Astrocyte (in vitro differentiated cells and primary cell): ENCODE measurements at places on chromosomes 1 and 21.

- peak; percentile 94 for DNase-seq
These were observed 426.3 kb upstream of the CHRM3 start for GRCh38 chr1:238960071-238960470.

DNA sequence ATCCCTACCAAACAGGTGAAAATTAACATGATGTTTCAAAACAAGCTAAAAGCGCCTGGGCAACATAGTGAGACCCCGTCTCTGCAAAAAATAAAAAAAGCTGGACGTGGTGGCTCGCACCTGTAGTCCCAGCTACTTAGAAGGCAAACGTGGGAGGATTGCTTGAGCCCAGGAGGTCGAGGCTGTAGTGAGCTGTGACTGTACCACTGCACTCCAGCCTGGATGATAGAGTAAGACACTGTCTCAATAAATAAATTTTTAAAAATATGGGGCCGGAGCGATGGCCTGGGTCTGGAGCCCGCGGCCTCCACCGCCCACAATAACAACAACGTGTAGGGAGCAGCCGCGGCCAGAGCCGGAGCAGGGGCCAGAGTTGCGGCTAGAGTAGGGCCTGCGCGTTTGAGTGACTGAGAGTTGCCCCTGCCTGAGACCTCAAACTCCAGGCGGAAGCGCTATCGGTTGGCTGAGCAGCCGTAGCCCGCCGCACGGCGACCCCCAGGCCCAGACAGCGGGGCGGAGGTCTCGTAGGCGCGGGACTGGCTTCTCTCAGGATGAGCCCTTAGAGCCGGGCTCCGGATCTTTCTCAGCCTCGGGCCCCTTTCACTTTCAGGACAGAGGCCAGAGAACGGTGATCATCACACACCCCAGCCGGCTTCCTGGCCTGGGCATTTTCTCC is 41.4 kb downstream of the ZMYM1 start:
- no peak for DNase-seq

GRCh38 chr1:229778794-229779193 is 152.7 kb downstream of the URB2 start:
- DNase-seq: no peak

GRCh38 chr1:187985897-187986654 is 1157.3 kb downstream of the PLA2G4A start:
- no peak for DNase-seq

DNA sequence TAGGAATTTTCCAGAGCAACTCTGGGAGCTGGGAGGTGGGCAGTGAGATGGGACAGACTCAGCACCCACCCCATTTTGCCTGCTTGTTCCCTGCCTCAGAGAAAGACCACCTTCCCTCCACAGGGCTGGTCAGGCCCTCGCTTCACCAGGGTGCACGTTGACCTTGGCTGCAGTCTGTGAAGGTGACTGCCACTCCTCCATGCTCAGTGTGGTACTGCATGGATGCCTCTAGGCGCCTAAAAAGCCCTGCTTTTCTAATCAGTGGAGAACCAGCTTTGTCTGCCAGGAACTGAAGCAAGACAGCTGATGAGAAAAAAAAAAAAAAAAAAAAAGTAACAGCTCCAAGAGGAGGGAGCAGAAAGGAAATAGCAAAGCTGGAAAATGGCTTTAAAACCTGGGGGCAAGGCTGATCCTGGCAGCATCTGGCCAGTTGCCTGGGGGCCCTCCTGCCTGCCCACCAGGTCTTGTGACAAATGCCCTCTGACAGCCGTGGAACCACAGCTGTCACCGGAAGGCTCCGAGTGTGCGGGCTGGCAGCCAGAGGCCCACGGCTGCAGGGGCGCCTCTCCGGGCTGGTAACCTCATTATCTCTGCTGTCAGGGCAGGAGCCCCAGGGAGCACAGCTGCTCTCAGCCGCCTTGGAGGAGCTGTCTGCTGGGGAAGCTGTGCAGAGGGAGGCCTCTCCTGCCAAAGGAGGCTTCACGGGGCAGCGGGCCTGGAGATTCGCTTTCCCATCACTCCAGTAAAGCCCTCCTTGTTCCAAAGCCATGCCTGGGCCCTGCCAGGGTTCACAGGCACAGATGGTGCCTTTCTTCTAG is 13.7 kb downstream of the KIAA1614 start:
- peak; percentile 27 for DNase-seq

- no peak for DNase-seq
These were observed 21.9 kb upstream of the ID3 start for GRCh38 chr1:23581219-23581618.

DNA sequence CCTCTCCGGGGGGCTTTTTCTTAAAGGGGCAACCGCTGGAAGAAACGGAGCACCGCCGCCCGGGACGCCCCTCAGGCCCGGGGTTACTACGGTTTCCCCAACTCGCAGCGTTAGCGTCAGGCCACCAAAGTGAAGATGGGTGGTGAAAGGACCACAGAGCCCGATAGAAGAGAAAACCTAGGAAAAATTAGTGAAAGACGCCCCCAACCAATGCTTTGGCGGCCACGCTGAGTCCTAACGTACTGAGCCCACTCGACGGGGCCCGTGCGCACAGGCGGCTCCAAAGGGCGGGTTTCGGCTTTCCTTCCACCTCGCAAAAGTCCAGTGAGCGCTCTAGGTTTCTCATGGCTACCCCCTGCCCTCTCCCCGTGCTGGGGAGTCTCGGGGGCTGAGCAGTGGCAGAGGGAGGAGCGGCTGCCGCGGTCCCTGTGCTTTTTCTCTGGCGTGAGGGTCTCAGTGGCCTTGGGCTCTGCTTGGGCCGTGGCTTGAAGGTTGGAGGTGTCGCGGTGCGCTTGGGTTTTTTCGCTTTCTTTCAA is 12.2 kb upstream of the SPEN start:
- peak; percentile 19 for DNase-seq

GRCh38 chr1:219264561-219264960 is 90.9 kb downstream of the LYPLAL1 start:
- peak; percentile 39 for DNase-seq

DNA sequence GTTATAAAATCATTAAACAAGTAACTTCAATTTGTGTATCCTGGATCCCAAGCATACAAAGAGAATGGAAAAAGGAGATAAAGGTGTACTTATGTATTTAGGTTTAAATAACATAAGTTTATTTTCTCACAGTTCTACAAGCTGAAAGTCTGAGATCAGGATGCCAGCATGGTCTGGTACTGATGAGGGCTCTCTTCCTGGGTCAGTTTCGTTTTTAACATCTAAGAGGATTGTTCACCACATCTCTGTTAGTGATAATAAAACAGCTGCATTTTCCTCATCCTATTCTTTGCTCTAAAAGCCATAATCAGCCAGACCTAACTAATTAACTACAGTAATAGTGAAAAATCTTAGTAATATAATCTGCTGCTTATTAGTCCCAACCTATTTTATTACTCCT is 5.2 kb downstream of the EGLN1 start:
- no peak for DNase-seq

DNA sequence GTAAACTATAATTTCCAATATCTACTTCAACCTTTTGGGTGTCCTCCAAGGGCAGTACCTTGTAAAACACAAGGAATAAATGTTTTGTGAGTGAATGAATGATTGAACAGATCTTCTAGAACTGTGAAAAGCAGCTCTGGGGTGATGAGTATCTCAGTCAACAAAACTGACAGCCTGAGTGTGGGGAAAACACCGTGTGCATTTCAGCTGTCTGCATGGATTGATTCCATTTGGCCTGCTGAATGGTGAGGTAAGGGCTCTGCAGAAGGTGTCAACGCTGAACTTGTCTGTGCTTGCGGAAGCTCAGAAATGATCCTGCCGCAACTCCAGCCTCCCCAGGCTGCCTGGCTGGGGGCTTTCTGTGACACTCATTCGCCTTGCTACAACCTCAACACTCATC is 7.4 kb upstream of the AGMAT start:
- DNase-seq: no peak

DNA sequence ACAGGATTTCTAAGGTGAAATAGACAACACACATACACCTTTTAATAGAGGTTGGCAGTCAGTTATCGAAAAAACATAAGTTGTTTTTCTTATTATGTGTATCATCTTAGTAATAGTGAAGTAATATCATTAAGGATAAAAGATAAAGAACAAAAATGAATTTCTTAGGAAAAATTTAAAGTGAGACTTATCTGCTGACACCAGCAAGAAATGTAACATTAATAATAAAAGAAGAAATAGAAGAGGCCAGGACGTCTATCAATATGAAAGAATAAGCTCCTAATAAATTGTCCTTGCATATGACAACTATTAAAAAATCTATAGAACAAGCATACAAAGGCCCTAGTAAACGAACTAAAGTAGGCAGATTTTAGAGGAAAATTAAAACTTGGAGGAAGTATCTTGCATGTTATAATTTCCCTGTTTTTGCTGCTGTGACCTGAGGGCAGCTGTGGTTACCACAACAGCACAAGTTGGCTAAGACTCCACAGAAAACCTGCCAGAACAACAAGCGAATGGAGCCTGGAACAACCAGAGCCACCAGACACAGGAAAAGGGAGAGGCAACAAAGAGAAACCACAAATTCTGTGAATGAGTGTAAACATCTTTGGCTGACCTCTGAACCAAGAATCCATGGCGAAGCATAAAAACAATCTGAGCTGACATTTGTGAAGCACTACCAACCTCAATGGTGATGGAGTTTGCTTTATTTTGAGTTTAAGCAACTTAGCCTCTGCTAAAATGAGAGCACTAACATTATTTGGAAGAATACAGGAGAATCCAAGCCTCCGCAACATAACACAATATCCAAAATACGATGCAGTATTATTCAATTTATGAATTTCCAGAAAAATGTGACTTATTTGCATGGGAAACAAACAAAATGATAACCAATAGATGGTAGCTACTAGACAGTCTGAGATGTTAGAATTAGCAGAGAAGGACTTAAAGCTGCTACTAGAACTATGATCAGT is 207.5 kb downstream of the KCNT2 start:
- peak; percentile 93 for DNase-seq

DNA sequence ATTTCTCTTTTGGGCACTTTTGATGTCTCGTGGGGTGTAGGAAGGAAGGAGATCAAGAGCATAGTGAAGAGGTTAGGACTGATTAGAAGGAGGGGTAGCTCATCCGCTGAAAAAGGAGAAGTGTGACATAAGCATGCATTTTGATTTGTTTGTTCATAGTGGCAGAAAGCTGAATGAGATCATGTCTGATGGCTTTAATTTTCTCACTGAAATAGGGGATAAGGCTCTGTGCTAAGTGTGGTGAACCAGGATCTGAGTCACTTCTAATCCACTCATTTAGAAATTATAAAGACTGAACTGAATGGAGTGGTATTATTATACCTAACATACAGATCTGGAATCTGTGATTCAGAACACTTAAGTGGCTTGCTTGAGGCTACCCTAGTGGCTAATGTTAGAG is 344.5 kb downstream of the PDE4B start:
- DNase-seq: peak; percentile 26

GRCh38 chr1:245046315-245046714 is 108.5 kb upstream of the KIF26B start:
- no peak for DNase-seq

DNA sequence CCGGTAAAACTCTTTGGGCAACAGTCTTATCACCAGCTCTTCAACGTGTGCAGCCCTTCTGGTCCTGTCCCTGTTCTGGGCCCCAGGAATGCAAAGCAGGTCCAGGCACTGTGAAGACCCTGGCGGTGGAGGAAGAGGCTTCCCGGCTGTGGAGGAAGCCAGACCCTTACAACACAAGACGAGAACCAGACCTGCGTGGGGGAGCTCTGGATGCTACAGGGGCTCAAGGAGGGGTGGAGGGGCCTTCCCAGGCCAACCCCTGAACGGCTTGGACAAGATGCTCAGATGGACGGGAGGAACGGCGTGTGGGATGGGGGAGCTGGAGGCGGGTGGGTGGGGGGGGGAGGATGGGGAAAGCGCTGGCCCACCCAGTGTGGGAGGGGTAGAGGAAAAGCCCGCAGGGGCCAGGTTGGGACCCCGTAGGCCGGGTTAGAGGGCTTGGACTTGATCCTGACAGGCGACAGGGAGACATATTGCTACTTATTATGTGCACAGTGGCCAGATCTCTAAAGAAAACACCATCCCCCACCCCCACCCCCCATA is 5.1 kb upstream of the OLIG2 start:
- DNase-seq: no peak

DNA sequence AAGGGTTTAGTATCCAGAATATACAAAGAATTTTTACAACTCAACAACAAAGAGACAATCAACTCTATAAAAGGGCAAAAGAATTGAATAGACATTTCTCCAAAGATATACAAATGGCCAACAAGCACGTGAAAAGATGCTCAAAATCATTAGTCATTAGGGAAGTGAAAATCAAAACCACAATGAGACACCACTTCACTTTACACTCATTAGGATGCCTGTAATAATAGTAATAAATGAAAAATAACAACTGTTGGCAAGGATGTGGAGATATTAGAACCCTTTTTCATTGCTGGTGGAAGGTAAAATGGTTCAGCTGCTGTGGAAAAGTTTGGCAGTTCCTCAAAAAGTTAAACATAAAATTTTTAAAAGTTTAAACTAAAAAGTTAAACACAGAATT is 7.0 kb upstream of the ABCD3 start:
- DNase-seq: no peak

- no peak for DNase-seq
These were observed at the start of gene ITGB2 for GRCh38 chr21:44920694-44921604. ITGB2 (minus strand) TSS chr21:44920899; CDS start chr21:44910782, 10,117 bp downstream.

DNA sequence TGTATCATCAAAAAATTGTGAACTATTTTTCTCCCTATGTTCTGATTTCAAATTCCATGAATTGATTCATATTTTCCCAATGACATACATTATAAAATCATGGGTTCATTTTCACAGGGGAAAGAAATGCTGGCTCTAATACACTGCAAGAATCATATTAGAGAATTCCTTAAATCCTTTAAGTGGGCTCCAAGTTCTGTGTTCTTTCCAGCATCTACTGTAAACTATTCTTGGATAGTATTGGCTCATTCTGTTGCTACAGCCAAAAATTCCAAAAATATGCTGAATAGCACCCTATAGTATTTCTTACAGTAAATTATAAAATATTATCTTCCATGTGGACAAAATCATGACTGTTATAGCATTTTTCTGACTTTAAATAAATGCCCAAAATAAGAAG is 19.0 kb upstream of the C1orf105 start:
- no peak for DNase-seq

DNA sequence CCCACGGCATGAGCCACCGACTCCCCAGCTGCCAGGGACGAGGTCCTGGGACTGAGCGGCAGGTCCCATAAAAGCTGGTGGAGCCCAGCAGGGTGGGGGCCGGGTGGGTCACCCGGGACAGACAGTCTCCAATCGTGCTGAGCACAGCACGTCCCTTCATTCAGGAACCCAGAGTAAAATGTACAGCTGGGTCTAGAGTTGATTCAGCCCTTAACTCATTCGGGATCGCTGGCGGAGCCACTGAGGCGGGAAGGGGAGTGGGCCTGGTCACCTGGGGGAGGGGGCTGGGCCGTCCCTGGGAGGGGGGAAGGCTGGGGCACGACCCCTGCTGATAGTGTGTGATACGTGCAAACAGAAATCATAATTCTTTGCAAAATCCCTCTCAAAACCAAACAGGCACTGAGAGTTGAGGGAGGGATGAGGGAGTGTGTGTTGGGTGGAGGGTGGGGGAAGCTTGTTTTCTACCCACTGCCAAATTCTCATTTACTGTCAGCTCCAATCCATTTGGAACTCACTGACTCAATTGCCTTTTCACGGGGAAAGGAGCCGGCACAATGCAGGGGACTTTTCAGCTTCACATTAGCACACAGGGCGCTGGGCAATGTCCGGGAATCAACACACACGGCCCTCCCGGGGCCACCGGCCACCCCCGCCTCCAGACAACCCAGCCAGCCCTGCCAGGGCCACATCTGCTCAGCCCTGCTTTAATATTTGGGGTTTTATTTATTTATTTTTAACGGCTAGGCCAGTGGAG is 13.8 kb downstream of the CASZ1 start:
- no peak for DNase-seq

GRCh38 chr1:57474137-57474750 is 50.4 kb upstream of the DAB1 start:
- DNase-seq: peak; percentile 72

- DNase-seq: no peak
These were observed 872 bp upstream of the PPP2R5A start for GRCh38 chr1:212284332-212284743.
